RPMI7951 (cell line): ENCODE measurements at places on chromosomes 6 and 20.

- DNase-seq = peak; percentile 100
Measured at GRCh38 chr20:35305682-35306556, 13.7 kb upstream of the FAM83C start.

GRCh38 chr6:154661768-154662167 lies 71.4 kb upstream of the SCAF8 start:
- no peak for DNase-seq

DNA sequence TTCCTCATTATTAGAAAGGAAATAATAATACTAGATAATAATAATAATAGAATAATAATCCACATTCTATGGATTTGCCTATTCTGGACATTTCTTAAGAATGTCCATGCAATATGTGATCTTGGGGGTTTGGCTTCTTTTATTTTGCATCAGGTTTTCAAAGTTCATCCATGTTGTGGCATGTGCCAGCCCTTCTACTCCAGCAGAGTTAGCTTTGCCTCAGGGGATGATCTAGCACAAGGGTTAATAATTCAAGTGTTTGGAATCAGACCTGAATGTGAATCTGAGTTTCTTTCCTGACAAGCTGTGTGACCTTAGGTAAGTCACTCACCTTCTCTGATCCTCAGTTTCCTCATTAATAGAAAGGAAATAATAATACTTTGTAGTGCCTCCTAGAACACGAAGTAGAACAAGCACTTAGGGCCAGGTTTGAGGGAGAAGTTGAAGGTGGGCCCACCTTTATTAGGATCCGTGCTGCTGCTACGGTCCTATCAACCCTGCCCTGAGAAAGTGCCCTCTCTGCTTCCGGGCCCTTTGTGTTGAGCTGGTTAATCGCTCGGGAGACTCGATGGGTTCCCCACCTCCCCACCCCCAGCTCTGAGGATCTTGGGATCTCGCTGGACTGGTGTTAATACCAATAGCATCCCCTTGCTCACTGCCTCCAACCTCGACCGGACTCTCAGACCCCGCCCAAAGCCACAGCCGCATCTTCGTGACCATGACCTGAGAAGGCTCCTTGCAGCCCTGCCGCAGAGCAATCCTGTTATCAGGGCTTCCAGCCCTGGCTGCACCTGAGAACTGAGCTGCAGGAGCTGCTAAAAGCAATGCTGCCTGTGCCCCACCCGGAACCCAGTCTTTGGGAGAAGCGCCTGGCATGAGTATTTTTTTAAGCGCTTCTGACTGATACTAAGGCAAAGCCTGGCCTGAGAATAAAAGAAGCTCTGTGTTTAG lies 26.9 kb downstream of the RBM38 start:
- DNase-seq = no peak

- no peak for DNase-seq
Measured at GRCh38 chr6:131758920-131759319, 48.1 kb upstream of the CTAGE9 start.

GRCh38 chr6:118752803-118753202 lies 101.4 kb upstream of the CEP85L start:
- no peak for DNase-seq

DNA sequence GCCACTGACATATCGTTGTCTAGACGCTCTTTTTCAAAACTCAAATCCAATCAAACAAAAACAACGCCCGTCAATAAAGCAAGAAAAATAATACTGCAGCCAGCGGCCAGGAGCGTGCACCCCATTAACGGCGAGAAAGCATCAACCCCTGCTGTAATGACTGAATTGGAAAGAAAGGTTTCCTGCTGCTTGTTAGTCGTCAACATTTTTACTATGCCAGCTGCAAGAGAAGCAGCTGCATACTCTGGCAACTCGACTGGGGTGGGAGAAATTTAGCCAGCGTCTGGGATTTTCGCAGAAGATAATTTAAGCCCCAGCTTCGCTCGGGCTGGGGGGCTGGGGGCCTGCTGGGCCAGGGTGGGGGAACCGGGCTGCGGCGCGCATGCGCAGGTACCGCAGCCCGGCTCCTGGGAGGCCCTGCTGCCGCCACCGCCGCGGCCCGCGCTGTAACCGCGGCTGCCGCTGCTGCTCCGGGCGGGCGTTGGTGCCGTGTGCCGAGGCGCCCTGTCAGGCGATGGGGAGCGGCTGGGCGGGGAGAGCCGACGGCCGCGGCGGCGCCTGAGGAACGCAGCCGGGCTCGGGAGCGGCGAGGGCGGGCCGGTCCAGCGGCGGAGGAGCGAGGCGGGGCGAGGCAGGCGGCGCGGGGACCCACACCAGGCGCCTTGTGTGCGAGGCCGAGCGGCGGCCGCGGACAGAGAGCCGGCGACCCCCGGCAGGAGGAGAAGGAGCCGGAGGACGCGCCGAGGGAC lies 732 bp upstream of the STXBP5 start:
- peak; percentile 88 for DNase-seq

DNA sequence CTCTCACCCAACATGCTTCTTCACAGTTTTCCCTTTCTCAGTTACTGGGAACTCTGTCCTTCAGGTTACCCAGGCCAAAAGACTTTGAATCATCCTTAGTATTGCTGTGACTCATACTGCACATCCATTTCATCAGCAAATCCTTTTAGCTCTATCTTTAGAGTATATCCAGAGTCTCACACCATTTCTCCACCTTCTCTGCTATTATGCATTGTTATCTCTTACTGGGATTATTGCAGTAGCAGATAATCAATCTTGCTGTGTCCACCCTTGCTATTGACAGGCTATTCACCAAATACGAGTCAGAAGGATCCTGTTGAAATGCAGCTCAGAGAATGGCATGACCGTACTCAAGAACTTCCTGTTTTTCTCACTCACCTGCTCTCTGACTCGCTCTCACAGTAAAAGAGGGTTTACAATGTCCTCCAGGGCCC lies 57.3 kb downstream of the BCKDHB start:
- peak; percentile 72 for DNase-seq

- DNase-seq = no peak
Measured at GRCh38 chr6:158567152-158567551, 7.3 kb downstream of the TMEM181 start.

- DNase-seq = peak; percentile 69
Measured at GRCh38 chr6:36682328-36683144, 4.0 kb downstream of the CDKN1A start.

- DNase-seq = no peak
Measured at GRCh38 chr20:42968746-42969145, 221.0 kb downstream of the PTPRT start.

GRCh38 chr20:17663040-17663399 lies 19.0 kb downstream of the RRBP1 start:
- DNase-seq = peak; percentile 44

GRCh38 chr6:108108374-108108773 lies 33.8 kb upstream of the OSTM1 start:
- DNase-seq = no peak
